Activated CD4-positive, CD25-positive, alpha-beta regulatory T cell (primary cell): ENCODE measurements at places on chromosomes 5 and 9.

- DNase-seq, result no peak
Measured at GRCh38 chr5:103461243-103461642, 101.3 kb downstream of the NUDT12 start.

- no peak for DNase-seq
Measured at GRCh38 chr5:87116825-87117512, 150.7 kb upstream of the RASA1 start.

- DNase-seq, result no peak
Measured at GRCh38 chr5:55136521-55136920, 23.4 kb upstream of the GPX8 start.

DNA sequence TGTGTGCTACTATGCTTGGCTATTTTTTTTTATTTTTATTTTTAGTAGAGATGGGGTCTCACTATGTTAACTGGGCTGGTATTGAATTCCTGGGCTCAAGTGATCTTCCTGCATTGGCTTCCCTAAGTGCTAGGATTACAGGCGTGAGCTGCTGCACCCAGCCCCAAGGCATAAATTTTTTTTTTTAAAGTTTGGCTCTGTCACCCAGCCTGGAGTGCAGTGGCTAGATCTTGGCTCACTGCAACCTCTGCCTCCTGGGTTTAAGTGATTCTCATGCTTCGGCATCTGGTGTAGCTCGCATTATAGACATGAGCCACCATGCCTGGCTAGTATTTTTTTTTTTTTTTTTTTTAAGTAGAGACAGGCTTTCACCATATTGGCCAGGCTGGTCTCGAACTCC, 70.3 kb downstream of the RAB24 start:
- no peak for DNase-seq

GRCh38 chr5:149796030-149796429, 65.9 kb downstream of the PPARGC1B start:
- DNase-seq, result no peak

DNA sequence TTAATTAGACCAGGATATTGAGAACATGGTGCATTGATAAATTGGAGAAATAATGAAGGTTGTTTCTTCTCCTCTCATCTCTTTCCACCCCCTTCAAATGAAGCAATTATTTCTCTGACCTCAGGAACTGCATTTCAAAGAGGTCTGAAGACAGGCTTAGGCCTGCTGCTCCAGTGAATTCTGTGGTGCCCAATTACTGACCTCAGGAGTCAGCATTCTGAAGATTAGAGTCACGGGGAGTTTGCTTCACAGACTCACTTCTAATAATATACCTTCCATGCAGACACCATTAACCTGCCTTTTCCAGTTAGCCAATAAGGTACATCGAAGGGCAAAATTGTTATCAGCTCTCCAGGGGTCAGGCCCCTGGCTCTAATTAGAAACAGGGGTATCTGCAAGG, 270.9 kb downstream of the GAS1 start:
- DNase-seq, result no peak

GRCh38 chr9:97556721-97557605, 55.5 kb downstream of the TMOD1 start:
- DNase-seq, result no peak

DNA sequence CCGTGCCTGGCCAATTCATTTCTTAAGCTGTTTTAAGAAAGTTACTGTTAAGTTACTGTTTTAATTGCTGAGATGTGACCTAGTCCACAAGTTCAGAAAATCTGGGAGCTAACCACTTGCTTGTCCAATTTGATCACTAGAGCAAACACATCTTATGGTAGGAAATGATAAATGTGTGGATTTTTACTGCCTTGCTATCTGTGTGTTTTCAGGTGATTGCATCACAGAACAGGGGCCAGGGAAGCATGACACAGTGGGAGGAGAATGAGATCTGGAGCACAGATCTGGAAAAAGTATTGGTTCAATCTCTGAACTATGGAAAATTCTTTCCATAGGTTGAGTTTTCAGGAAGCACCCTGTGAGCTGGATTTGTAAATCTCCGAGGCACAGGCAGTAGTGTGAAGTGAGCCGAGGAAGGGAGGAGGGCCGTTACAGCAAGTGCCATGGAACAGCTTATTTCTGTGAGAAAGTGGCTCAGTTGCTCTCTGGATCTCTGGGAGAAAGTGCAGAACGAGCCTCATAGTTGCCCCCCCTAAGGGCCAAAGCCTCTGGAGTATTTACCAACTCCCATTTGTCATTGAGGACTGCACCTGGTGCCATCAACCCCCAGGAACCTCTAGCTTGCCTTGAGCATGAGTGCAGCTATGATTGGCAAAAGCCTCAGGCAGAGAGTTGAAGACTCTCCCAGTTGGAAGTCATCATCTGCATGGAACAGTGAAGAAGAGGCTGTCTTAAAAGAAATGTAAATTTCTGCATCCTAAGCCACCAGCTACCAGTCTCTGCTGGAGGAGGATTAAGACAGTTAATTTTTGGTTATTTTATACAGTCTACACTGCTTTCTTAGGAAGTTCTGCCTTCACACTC, 161.8 kb upstream of the CLINT1 start:
- no peak for DNase-seq

DNA sequence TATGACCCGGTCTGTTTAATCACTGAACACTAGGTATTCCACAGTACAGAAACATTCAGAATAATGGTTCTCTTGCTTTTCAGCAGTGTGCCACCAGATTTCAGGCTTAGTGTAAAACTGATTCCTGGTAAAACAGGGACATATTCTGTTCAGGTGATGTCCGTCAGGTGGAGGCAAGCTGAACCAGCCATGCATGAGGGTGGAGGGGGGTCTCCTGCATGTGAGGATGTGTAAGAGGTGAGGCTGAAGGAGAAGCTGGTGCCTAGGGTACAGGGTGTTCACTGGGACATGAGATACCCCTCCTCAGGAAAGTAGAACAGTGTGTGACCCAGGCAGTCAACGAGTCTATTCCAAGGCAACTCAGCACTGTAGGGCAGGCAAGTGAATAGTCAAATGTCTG, 563.9 kb downstream of the BNC2 start:
- no peak for DNase-seq

- DNase-seq, result no peak
Measured at GRCh38 chr5:54259981-54260380, 50.4 kb downstream of the ARL15 start.

DNA sequence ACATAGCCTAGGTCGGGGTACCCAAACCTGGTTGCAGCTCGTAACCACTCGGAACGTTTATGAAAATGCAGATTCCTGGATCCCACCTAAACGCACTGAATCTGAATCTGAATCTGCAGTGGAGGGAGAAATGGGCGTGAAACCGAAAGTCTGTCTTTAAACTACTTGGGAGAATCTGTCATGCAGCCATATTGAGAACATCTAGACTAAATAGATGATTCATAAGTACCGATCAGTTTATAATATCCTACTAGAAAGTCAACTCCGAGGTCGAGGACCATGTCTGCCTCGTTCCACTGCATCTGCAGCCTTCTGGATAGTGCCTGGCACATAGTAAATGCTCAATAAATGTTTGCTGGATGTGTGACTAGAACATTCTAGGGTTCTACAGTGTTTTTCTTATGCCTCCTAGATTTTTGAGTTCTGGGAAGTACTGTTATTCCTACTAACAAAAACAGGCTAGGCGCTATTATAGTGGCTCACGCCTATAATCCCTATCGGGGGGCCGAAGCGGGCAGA, 632 bp downstream of the COQ4 start:
- no peak for DNase-seq

- no peak for DNase-seq
Measured at GRCh38 chr5:59264639-59265245, 628.8 kb downstream of the PDE4D start.

- no peak for DNase-seq
Measured at GRCh38 chr5:101561018-101561417, 657.9 kb upstream of the ST8SIA4 start.

DNA sequence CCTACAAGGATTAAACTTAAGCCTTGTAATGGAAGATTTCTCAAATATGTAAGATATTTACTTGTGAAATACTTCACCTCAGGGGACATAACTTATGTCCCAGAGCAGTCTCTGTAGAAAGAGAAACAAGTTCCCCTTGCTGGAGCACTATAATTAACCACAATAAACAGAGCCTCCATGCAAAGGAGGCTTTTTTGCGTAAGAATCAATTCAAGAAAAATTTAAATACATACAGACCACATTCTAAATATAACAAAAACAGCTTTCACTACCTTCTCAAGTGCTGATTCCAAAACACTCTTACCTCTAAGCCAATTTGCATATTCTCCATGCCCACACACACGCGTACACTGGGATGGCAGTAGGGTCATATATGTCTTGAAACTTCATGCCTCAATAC, 30.7 kb upstream of the CCNB1 start:
- DNase-seq, result no peak

DNA sequence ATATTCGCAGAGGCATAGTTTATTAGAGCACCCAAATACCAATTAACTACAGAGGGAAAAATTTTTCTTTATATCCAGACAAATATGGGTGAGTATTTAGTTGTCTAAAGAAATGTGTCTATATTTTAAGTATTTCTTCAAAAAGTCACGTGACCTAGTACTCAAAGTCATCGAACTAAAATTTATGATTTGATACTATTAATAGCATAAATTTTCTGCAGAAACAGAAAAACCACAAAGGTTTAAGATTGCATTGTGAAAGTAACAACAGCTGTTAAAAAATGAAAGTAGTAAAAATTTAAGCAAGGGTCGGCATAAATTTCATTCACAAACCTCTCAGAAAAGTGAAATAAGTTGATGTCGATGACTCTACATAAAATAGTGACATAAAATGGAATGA, 323.9 kb upstream of the RORB start:
- no peak for DNase-seq

DNA sequence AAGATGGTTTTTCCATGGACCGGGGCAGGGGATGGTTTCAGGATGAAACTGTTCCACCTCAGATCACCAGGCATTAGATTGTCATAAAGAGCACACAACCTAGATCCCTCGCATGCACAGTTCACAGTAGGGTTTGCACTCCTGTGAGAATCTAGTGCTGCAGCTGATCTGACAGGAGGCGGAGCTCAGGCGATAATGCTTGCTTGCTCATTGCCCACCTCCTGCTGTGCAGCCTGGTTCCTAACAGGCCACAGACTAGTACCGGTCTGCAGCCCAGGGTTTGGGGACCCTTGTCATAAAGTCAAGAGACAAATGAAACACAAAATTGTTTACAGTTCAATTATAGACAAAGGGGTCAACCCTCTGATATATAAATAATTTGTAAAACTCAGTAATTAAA, 101.7 kb downstream of the RANBP17 start:
- no peak for DNase-seq

- no peak for DNase-seq
Measured at GRCh38 chr9:3012245-3012644, 168.3 kb upstream of the PUM3 start.

GRCh38 chr5:140076788-140077187, 33.7 kb upstream of the NRG2 start:
- DNase-seq, result no peak

DNA sequence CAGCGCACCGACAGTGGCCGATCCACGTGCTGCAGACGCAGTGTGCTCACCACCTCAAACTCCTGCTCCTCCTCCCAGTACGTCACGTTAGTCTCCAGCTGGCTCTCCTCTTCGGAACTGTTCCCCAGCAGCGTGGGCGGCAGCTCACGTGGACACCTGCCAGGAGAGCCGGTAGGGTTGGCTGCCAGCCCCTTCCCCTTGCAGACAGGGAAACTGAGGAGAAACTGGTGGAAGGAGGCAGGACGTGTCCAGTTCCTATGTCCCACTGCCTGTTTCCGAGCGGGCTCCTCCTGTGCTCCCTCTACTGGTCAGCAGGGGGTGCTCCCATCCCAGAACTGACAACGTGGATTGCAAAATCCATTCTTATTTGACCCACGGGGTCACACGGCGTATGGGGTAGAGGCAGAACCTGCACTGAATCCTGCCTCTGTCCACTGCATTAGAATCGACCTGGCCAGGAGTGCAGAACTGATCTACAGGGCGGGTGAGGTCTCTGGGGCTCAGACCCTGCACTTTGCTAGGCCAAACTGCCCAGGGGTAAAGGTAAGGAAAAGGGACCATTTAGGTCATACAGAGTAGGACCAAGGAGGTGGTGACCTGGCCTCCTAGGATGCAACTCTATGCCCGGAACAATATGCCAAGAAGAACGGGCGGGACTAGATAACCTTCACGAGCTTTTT, 25.7 kb downstream of the PDGFRB start:
- no peak for DNase-seq

GRCh38 chr9:84296146-84296843, 44.3 kb downstream of the SLC28A3 start:
- no peak for DNase-seq

- no peak for DNase-seq
Measured at GRCh38 chr5:24644761-24645160, at the start of gene CDH10. TSS of gene CDH10 (minus strand) at chr5:24644978. CDS start at chr5:24593490, 51,488 bp downstream.

DNA sequence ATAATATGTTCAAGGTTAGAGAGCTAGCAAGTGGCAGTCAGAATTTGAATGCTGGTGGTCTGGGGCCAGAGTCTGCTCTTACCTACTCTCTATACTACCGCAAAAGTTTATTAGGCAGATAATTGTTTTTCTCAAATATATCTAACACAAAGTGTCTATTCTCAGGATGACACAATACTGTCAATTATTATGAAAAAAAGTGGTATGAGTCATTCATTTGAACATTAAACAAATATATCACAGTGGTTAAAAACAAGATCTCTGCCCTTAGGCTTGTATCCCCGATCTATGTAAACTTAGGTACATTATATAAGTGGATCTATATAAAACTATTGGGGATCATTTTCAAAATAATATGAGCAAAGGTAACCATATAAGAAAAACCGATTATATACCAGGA, 354.9 kb downstream of the CETN3 start:
- no peak for DNase-seq

- no peak for DNase-seq
Measured at GRCh38 chr5:118999696-119000095, 11.3 kb upstream of the DTWD2 start.

DNA sequence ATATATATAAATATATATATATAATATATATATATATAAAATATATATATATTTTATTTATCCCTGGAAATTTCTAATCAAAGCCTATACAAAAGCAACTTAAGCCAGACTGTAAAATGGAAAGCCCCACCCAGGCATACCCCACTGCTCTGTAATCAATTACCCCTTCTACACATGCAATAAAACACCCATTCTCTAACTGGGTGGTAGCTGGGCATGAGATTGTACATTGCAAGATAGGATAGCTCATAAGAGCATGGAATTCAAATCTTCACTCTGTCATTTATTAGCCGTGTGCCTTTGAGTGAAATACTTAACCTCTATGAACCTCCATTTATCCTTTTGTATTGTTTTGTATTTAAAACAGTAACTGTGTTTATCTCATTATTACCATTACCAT, 405.3 kb upstream of the SLC30A5 start:
- DNase-seq, result no peak
